ENCODE measurements at places on chromosomes 6 and 20.

GRCh38 chr20:59075934-59076508 lies 33.4 kb upstream of the PRELID3B start:
- DNase-seq, result no peak

DNA sequence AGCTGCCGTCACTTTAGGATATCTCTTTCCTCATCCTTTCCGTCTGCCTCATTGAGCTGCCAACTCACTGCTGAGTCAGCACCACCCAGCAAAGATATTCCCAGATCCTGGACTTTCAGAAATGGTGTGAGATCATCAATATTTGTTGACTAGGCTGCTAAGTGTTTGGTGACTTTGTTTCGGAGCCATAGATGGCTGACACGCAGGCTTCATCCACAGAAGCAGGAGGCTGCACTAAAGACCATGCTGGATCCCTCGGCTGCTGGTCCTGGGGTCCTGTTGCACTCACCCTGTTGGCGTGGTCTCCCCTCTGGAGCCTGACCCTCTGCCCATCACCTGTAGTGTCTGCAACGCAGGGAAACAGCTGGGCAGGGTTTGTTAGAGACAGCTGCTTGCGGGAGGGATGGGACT lies 96.5 kb downstream of the ERMARD start:
- no peak for DNase-seq

- DNase-seq, result no peak
Observed at GRCh38 chr6:41497994-41498393, 48.2 kb upstream of the FOXP4 start.

- DNase-seq, result no peak
Observed at GRCh38 chr6:3850451-3851203, 1.5 kb downstream of the FAM50B start.

GRCh38 chr6:125746731-125747588 lies 2.5 kb upstream of the HEY2 start:
- DNase-seq, result peak; percentile 38

GRCh38 chr6:101832371-101832770 lies 438.9 kb downstream of the GRIK2 start:
- DNase-seq, result peak; percentile 35

DNA sequence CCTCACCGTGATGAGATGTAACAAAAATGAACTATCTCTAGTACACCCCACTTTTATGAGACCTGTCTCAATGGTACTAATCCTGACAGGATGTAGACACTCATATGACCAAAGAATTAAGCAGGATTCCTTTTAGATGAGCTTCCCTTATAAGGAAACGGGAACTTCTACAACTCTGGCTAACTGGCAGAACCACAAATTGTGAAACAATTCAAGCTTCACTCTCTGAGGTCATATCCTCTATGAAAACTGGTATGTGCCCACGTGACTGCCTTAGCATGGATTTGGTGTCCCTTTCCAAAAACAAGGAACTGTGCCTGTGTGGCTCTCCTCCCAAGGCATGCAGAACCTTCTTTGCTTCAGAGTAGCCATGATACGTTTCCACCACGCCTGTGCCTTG lies 14.1 kb upstream of the CPNE5 start:
- DNase-seq, result no peak

- no peak for DNase-seq
Observed at GRCh38 chr20:38828514-38829295, 23.2 kb downstream of the PPP1R16B start.

GRCh38 chr20:24646321-24646720 lies 176.9 kb downstream of the SYNDIG1 start:
- no peak for DNase-seq

DNA sequence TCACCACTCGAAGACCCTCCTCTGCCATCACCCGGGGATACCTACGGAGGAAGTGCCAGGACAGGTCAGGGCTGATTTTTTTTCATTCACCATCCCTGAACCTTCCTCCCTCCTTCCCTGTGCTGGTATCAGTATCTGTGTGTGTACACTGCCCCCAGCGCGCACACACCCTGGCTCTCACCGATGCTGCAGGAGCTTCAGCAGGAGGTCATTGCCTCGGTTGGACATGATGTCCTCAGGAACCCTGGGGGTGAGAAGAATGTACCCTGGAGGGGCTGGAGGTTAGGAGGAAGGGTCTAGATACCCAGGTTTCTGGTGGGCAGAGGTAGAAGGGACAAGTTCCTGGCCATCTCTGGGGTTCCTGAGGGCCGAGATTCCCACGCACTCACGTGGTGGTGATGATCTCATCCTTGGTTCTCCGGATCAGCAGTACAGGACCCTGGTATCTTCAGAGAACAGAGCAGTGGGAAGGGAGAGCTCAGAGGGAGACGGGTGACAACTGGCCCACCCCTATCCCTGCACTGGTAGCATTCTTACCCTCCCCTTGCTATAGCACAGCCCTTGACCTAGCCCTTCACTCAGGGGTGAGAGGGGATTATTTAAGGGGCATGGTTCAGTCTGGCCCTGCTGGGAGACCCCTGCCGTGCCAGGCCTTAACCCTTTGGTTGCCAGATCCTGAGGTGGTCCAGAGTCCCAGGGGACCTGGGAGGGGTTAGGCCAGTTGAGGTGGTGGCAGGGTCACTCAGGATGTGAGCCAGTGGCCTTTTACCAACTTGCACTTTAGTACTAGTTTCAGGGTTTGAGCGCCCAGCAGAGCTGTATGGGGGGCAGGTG lies 7.2 kb upstream of the LY6G5C start:
- no peak for DNase-seq

DNA sequence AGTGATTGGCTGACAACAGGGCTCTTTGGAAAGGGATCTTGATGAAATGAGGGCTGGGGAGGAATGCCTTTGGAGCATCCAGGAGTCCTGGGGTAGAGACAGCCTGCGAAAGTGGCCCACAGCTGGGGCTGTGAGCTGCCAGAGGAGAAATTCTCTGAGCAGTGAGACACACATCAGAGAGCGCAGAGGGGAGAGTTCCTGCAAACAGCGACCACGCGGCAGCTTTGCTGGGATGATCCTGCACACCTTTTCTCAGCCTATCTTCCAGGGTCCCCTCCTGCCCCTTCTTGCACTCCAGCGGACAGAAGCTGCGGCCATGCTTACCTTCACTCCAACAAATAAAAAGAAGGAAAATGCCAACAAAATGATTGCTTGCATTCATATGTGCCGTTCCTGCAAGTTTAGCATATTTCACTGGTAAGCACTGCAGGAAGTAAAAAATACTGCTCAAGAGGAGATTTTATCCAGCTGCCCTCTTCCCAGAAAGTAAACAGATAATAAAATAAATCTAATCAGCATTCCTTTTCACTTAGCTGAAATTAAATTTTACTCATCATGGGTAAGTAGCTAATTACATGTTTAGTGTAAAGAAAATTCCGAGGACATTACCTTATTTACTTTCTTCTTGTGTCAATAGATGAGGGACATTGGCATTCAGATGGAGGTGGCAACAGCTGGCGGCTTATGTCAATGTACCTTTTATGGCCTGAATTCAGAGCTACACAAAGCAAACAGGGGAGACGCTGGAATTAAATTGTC lies 339.9 kb upstream of the ARID1B start:
- peak; percentile 97 for DNase-seq

DNA sequence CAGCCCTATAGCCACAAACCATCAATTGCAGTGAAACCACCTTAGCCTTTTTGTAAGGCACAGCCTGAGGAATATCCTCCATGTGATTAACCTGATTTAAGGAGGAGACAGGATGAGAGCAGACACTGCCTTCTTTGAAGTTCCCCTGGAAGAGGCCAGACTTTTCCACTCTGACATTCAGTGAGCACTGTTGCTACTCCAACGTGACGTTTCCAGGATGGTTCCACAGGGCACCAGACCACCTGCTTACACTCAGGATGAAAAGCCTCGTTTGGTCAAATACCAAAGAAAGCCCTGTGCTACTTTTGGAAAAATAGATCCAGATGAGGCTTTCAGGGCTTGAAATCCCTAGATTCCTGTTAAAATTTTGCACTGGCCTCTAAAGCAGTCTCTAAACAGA lies 1102.1 kb upstream of the FLRT3 start:
- DNase-seq, result no peak

- peak; percentile 41 for DNase-seq
Observed at GRCh38 chr6:82040405-82041221, 206.9 kb downstream of the IBTK start.

- no peak for DNase-seq
Observed at GRCh38 chr6:11633741-11634509, 96.4 kb downstream of the TMEM170B start.

DNA sequence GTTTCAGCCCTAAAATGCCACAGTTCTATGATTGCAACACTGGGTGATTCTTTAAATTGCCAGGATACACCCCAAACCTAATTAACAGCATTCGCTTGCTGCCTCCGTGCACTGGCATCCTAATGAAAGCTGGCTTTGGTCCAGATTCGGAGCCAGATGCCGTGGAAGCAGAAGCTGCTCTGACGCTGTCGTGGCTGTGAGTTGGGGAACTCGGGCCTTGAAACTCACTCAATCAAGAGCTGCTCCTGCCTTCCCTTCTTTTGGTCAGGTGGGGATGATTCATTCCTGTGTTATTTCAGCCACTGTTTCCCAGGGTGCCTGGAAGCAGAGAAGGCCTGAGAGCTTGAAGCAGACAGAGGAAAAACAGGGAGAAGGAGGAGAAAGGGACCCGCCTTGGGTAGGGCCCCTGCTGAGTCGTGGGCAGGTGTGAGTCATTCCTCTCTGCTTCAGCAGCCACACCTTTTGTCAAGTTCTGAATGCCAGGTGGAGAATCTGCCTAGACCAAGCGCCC lies 36.2 kb upstream of the DSP start:
- peak; percentile 98 for DNase-seq

DNA sequence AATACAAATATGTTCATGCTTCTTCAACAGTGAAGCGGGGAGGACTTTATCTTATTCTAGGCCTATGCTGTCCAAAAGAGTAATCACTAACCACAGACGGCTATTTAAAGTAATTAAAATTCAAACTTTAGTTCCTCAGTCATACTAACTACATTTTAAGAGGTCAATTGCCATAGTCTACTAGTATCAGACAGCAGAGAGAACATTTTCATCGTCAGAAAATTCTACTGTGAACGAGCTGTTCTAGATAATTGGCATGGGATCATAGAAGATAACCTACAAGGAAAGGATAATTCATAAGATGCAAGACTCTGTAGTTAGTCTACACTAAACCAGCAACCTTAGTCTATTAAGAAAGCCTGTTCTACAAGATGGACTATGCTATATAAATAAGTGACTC lies 44.4 kb downstream of the PRKN start:
- no peak for DNase-seq

- peak; percentile 45 for DNase-seq
Observed at GRCh38 chr20:19786311-19786710, 28.3 kb downstream of the RIN2 start.

DNA sequence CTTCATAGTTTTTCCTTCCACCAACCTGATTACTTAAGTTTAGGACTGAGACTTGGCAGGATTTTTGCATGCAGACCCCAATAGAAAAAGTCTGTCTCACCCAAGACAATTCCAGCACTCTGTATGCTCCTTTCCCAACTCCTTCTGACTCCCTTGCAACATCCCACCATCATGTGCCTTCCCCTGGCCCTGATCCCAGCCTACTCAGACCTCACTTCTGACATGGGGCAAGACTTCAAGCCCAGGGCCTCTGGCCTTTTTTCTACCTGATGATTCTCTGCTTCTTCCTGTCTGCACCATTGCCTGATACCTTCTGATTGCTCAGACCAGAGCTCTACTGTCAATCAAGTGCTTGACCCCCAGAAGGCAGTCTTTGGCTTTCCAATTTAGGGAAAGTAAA lies 96.6 kb downstream of the HAO1 start:
- DNase-seq, result no peak

- peak; percentile 96 for DNase-seq
Observed at GRCh38 chr6:157560691-157561413, 179.9 kb downstream of the ZDHHC14 start.

- DNase-seq, result peak; percentile 12
Observed at GRCh38 chr20:9515741-9516233, 1.4 kb downstream of the LAMP5 start.

DNA sequence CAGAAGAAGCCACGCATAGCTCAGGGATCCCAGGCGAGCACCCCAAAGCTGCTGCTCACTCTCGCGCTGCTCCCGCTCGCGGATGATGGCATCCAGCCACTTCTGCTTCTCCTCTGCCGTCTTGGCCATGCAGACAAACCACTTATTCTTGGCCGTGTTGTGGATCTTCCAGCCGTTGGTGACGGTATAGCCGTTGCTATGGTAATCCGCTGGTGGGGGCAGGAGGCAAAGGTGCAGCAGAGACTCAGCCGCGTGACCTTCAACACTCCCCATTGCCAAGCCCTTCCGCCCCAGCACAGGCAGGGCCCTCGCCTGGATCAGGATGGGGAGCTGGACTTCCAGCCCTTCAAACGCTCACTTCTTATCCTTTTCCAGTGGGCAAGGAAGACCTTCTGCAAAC lies 136.9 kb downstream of the PREX1 start:
- DNase-seq, result peak; percentile 41

- no peak for DNase-seq
Observed at GRCh38 chr6:118495485-118496280, 52.4 kb upstream of the PLN start.

GRCh38 chr6:110538416-110539160 lies 62.2 kb upstream of the SLC22A16 start:
- DNase-seq, result no peak

GRCh38 chr6:127202676-127203075 lies 64.0 kb upstream of the RNF146 start:
- DNase-seq, result no peak

GRCh38 chr6:123770247-123770949 lies 33.3 kb upstream of the NKAIN2 start:
- no peak for DNase-seq

DNA sequence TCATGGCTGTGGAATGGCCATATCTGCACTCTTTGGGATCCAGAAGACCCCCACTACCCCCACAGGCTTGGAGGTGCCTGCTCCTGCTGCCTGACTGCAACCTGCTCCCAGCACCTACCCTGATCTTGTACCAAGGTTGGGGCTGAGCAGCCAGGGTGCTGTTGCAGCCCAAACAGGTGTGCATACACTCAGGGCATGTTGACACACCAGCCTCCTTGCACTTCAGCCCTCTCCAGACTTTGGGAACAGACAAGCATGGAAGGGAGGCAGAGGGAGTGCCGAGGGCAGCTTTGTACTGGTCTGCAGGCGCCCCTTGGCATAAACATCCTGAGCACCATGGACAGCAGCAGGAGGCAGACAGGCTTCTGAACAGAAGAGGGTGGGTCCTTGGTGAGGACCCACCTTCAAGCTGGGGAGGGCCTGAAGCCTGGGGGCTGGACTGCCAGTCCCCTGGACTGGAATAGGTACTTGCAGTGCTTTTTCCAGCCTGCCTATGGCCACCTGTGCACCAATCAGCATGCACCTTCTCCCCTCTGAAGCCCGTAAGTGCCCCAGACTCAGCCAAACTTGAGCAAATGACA lies 1675.8 kb downstream of the HACE1 start:
- DNase-seq, result no peak

GRCh38 chr6:90199900-90200299 lies 96.7 kb downstream of the BACH2 start:
- no peak for DNase-seq
